ENCODE measurements at places on chromosomes 3 and 15.
A peak's percentile ranks its signal among the peaks of the same experiment; 100 is the strongest.

- peak; percentile 28 for DNase-seq
These were observed 11.5 kb upstream of the SHF start for GRCh38 chr15:45199136-45199810.

DNA sequence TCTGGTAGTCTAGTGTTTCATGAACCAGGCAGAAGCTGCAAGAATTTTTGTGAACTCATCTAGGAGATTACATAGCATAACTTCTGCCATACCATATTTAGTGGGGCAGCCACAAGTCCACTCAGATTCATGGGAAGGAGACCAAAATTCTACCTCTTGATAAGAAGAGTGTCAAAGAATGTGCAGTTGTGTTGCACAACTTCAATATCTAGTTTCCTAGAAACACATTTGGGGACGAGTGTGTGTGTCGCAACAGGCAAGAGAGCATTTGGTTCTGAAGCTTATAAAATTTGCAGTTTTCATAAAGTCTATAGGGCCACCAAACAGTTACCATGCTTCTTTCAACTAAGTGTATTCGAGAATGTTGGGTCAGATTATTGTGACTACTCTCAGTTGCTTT lies 115.3 kb downstream of the KCNH8 start:
- DNase-seq, result no peak

DNA sequence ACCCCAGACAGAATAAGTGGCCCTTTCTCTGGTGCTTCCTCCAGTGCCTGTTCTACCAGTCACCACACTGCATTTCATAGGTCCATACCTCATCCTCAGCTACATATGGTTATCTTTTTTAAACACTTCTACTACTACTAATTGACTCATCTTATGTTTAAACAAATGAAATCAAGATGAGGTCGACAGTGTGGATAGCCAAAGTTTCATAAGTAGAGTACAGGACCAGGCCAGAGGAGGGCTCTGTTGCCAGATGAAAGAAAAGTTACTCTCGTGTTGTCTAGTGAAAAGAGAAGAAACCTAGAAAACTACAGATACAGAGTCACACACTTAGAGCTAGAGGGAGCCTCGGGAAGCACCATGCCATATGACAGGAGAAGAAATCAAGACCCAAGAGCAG lies 296.1 kb downstream of the VPS13C start:
- no peak for DNase-seq

DNA sequence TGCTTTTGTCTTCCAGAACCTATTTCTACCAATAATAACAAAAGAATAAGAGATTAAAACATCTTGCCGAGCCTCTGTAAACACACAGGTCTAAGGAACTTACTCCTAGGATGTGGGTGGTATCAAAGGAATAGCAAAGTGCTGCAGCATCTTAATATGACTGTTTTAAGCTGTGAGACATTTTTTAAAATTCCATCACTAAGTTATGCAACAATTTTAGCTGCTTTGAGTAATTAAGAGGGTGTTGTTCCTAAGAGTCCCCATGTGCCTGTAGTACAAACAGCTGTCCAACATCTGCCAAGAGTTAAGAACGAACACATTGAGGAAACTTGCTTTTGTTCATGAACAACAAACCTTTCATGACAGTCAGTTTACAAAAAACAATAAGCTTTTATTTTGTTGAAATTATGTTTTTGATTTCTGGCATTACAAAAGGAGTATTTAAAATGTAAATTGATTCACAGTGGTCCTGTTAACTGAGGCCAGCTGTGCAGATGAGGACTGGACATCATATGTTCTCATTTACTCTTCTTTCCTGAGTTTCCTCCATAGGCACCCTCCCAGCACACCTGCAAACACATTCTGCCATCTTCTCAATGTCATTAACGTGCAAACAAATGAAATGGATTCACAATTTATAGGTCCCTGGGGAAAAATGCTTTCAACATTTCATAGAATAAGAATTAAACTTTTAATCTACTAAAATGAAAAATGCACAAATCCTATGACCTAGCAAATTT lies 337.3 kb upstream of the ARHGEF26 start:
- DNase-seq, result no peak

DNA sequence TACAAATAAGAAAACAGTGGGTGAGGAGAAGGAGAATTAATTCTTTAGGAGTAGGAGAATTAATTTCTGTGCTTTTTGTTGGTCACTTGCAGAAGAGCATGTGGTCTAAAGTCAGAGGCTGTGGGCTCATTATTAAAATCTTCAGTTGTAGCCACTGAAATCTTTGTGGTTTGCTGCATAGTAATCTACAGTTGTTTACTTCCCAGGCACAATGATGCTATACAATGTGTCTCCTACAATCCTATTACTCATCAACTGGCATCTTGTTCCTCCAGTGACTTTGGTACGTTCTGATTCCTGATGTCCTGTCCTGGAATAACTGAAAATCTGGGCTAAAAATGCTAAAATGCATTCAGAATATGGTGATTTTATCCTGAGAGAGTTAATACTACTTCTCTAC lies 21.0 kb downstream of the IFT122 start:
- DNase-seq, result no peak

GRCh38 chr15:91049378-91050127 lies 27.2 kb upstream of the VPS33B start:
- DNase-seq, result peak; percentile 37

- no peak for DNase-seq
These were observed 69.7 kb downstream of the CD47 start for GRCh38 chr3:108021131-108021530.

GRCh38 chr3:65894679-65895453 lies 143.9 kb downstream of the MAGI1 start:
- no peak for DNase-seq

- DNase-seq, result no peak
These were observed 140.5 kb upstream of the CADPS start for GRCh38 chr3:63015614-63016309.

DNA sequence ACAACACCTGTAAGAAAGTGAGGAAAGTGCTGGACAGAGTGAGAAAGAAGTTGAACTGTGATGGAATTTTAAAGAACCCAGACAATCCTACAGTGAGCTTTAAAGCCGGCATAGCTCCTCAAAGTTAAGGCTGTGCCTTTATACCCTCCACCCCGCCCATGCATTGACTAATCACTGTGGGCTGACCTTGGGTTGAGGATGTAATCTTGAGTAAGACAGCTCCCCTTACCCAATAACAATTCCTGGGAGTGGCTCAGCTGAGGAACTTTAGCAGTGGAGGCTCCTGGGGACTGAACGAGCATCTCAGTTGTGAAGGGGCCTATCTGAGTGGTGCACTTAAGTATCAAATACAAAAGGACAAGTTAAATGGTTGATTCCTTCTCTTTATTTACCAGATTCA lies 35.7 kb upstream of the ZNF770 start:
- DNase-seq, result no peak

- no peak for DNase-seq
These were observed 436 bp upstream of the SLC9A9 start for GRCh38 chr3:143848704-143849103.

DNA sequence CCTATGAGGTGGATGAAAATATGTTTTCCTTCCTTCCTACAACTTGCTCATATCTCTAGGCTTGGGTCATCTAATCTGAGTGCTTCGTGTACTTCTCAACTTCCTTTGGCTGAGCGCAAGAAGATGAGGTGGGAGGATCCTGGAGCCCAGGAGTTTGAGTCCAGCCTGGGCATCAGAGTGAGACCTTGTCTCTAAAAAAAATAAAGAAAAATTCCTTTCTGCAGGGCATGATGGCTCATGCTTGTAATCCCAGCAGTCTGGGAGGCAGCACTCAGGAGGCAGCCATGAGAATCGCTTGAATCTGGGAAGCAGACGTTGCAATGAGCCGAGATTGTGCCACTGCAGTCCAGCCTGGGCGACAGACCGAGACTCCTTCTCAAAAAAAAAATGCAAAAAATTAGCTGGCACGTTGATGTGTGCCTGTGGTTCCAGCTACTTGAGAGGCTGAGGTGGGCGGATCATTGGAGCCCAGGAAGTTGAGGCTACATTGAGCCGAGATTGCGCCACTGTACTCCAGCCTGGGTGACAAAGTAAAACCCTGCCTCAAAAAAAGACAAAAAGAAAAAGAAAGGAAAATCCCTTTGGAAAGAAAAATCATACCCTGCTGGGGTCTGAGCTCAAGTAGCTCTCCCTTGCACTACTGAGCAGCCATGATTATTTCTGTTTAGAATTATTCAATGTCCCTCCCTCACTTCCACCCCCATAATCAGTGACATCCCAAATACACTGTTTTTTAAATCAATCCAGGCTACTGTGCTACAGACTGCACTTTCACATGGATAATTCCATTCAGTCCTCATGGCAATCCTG lies 28.0 kb upstream of the RAB11A start:
- no peak for DNase-seq

DNA sequence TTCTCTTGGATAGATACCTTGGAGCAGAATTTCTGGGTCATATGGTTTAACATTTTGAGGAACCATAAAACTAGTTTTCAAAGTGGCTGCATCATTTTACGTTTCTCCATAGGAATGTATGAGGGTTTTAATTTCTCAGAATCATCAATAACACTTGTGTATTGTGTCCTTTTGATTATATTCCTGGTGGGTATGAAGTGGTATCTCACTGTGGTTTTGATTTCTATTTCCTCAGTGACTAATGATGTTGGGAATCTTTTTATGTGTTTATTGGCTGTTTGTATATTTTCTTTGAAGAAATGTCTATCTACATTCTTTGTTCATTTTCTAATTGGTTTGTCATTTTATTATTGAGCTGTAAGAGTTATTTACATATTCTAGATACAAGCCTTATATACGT lies 28.8 kb downstream of the CDIN1 start:
- DNase-seq, result no peak

- DNase-seq, result no peak
These were observed 979 bp downstream of the CCDC71 start for GRCh38 chr3:49164983-49165720.

DNA sequence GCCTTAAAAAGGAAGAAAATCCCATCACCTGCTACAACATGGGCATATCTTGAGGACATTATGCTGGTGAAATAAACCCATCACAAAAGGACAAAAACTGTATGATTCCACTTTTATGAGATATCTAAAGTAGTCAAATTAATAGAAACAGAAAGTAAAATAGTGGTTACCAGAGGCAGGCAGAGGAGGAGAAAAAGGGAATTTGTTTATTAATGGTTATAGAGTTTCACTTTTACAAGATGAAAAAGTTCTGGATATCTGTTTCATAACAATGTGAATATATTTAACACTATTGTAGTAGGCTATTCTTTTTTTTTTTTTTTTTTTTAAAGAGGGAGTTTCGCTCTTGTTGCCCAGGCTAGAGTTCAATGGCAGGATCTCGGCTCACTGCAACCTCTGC lies 40.4 kb downstream of the DPH3 start:
- DNase-seq, result no peak

- no peak for DNase-seq
These were observed 32.3 kb downstream of the SRP14 start for GRCh38 chr15:40006646-40007045.

DNA sequence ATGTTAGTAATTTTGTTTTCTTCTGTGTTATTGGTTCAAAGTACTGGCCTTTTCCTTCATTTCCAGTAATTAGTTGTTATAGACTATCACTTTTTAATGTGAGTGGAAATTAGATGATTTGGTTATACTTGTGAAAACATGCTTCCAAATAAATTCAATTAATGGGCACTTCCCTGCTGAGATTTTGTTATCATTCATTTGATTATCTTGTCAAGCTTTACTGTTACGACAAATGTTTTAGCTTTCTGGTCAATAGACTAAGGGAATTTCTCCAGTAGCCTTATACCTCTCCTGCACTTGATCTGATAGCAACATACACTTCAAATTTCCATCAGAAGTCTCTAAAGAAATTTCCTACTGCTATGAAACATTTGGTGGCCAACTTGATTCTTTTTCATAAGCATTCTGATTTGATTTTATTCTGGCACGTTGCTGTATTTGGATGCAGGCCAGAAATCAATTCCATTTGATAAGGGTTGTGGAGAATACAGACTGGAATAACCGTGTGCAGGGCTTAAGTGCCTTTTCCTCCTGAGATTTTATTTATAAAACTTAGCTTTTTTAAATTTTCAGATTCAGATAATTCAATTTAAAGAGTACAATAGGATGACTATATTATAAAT lies 573.8 kb upstream of the NAALADL2 start:
- DNase-seq, result no peak

GRCh38 chr3:172305552-172305951 lies 142.7 kb downstream of the GHSR start:
- DNase-seq, result no peak

GRCh38 chr15:41258750-41259471 lies 27.8 kb downstream of the CHP1 start:
- no peak for DNase-seq

GRCh38 chr3:128849911-128850455 lies 29.4 kb upstream of the ACAD9 start:
- DNase-seq, result no peak

GRCh38 chr15:60937278-60937677 lies 291.8 kb downstream of the RORA start:
- DNase-seq, result no peak

All from stimulated activated CD4-positive, alpha-beta T cell treated with anti-CD3 and anti-CD28 coated beads, Interleukin-12 subunit alpha, Interleukin-12 subunit beta, amount 100 ng/mL, for 24 hours (primary cell).